NCI-H2081 (cell line): ENCODE measurements at places on chromosomes 6 and 20.
A peak's percentile ranks its signal among the peaks of the same experiment; 100 is the strongest.

- DNase-seq: no peak
Measured at GRCh38 chr6:75065523-75065922, 140.3 kb downstream of the COL12A1 start.

- DNase-seq: peak; percentile 83
Measured at GRCh38 chr20:57748601-57749130, 38.9 kb upstream of the PMEPA1 start.

DNA sequence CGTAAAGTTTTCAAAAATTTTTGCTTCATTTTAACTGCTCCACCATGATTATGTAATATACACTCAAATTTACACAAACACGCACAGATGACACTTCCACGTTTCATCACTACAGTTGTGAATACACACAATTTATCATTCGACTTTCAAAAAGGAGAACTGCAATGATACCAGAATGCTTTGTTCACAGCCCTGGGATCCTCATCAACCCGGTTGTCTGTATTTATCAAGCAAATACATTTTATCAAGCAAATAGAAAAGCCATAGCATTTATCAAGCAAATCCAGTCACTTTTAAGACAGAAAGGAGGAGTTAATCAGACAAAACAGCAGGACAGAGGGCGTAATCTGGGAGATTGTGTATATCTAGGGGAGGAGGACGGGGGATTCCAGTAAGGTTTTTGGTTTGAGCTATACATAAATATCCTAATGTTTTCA, 20.3 kb upstream of the ABT1 start:
- DNase-seq: no peak

DNA sequence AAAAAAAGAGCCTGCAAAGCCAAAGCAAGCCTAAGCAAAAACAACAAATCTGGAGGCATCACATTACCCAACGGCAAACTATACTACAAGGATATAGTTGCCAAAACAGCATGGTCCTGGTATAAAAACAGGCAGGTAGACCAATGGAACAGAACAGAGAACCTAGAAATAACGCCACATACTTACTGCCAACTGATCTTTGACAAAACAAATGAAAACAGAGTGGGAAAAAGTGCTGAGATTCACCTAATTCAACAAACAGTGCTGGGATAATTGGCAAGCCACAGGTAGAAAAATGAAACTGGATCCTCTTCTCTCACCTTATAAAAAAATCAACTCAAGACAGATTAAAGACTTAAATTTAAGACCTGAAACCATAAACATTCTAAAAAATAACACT, 291.8 kb downstream of the RNGTT start:
- no peak for DNase-seq

- DNase-seq: no peak
Measured at GRCh38 chr6:5723841-5724691, 282.7 kb downstream of the NRN1 start.

- DNase-seq: no peak
Measured at GRCh38 chr6:155782320-155782731, 326.7 kb upstream of the NOX3 start.

DNA sequence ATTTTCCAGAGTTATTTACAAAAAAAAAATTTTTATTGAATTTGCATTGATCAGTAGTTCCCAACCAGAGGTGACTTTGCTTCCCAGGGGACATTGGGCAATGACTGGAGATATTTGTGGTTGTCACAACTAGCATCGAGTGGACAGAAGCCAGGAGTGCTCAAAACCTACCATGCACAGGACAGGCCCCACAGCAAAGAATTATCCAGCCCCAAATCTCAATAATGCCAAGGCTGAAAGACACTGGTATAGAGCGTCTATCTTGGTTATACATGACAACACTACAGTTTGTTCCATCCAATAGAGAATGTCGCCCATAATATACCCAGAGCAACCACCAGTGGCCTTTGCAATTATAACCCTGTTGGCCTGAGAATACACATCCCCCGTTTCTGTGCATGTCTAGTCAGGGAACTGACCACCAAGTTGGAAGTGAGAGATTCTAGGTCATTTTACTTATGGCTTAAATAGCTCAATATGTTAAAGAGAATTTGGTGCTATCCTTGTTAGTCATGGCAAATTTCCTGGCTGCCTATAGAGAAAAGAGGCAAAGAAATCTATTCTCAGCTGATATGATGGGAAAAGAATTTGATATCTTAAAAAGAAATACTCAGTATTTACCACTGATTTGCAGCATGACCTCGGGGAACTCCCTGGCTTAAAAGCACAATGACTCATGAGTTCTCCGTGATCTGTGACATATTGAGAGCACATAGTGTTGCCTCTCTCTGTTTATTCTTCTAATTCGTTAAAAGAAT, 76.0 kb upstream of the ADTRP start:
- DNase-seq: no peak
